ENCODE measurements at places on chromosomes 4 and X. TPM values are rescaled to one million over a fixed set of nuclear protein-coding genes. Genes with fewer than 3 reads are reported as not detected.

The GPR82 gene
- total RNA-seq = not detected

The ITIH6 gene
- total RNA-seq = not detected

The SSX2 gene
- not detected for total RNA-seq

The ZCCHC18 gene
- total RNA-seq = 12.0 TPM

The APLN gene
- total RNA-seq = 2.7 TPM

The ZNF630 gene
- total RNA-seq = 8.4 TPM

The NDP gene
- total RNA-seq = 15.1 TPM

The EXOC1L gene
- not detected for total RNA-seq

The LRP2BP gene
- total RNA-seq = 10.8 TPM

The SRPK3 gene
- 0.16 TPM for total RNA-seq

The SERPINA7 gene
- total RNA-seq = not detected

The NBDY gene
- 6.7 TPM for total RNA-seq

The SCD5 gene
- 287 TPM for total RNA-seq

The DMRTC1B gene
- total RNA-seq = 0.31 TPM

The AMOT gene
- total RNA-seq = 10.8 TPM

The NPFFR2 gene
- not detected for total RNA-seq

The STIM2 gene
- 25.9 TPM for total RNA-seq

The OPHN1 gene
- 50.8 TPM for total RNA-seq

The SORBS2 gene
- 66.8 TPM for total RNA-seq

The CTAG1A gene
- total RNA-seq = not detected

The WAS gene
- 0.16 TPM for total RNA-seq

The GPR101 gene
- total RNA-seq = not detected

The ASMT gene
- 0.62 TPM for total RNA-seq

The OTC gene
- total RNA-seq = 0.31 TPM

The NAT8L gene
- total RNA-seq = 11.4 TPM

The PITX2 gene
- total RNA-seq = not detected

The BEX5 gene
- total RNA-seq = 47.3 TPM

The DUSP9 gene
- total RNA-seq = 1.7 TPM

The ADH1B gene
- total RNA-seq = 0.16 TPM

The ADH4 gene
- total RNA-seq = not detected

The FAAH2 gene
- 1.2 TPM for total RNA-seq

The GPRIN3 gene
- 31.2 TPM for total RNA-seq

The LONRF3 gene
- total RNA-seq = 1.9 TPM

The IGBP1 gene
- total RNA-seq = 94.7 TPM

The MXRA5 gene
- total RNA-seq = 1.7 TPM

The ENPP6 gene
- 0.94 TPM for total RNA-seq

The DRD5 gene
- 0.94 TPM for total RNA-seq

The RIBC1 gene
- 1.1 TPM for total RNA-seq

The CCDC158 gene
- 4.2 TPM for total RNA-seq

The TRO gene
- 76.1 TPM for total RNA-seq

The REELD1 gene
- total RNA-seq = not detected

The VGLL1 gene
- not detected for total RNA-seq

The STS gene
- total RNA-seq = 4.4 TPM

The SLC2A9 gene
- total RNA-seq = 3.1 TPM

The CSAG3 gene
- not detected for total RNA-seq

The ADGRL3 gene
- 306 TPM for total RNA-seq

The CNKSR2 gene
- 200 TPM for total RNA-seq

All from occipital lobe (tissue), 3 donors.